ENCODE measurements at places on chromosomes 5 and 9.

- DNase-seq, result peak; percentile 19
Observed at GRCh38 chr9:33044677-33045282, 19.7 kb downstream of the DNAJA1 start.

DNA sequence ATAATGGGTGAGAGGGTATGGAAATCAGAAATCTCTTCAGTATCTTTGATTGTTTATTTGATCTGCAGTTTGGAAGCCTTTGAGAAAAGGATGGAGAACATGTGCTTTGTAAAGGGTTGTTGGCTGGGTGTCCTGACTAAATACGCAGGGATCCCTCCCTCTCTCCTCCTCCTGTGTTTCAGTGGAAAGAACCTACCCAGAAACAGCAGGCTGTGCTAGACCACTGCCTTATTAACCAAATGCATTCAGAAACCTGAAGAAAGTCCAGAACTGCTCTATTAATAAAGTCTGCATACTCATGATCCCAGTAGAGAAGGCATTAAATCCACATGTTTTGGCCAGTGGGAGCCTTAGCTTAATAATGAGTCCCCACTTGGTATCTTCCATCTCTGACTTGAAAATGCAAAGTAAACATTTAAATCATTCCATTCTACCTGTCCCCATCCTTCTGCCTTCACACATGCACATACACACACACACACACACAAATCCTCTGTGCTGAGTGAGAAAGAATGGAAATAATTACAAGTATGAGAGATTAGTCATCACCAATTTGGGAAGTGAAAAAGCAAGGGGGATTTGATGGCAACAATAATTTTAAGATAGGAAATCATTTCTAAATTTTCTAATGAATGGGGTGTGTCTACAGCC, 10.0 kb upstream of the LECT2 start:
- no peak for DNase-seq

DNA sequence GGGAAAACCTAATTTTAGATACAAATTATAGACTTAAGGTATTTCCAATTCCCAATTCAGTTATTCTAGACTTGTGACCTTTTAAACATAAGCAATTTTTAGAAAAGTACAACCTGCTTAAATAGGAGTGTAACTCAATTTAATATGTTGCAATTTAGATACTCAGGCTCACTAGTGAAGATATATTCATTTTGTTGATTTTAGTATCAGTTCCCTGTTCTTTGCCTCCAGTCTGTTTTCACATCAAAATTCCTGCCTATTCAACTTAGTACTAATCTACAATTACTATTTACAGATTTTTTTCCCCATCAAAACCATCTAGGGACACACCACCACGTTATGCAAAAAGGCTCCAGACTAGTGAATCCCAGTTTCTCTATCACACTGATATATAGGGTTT, 30.4 kb downstream of the PWWP2A start:
- DNase-seq, result no peak

DNA sequence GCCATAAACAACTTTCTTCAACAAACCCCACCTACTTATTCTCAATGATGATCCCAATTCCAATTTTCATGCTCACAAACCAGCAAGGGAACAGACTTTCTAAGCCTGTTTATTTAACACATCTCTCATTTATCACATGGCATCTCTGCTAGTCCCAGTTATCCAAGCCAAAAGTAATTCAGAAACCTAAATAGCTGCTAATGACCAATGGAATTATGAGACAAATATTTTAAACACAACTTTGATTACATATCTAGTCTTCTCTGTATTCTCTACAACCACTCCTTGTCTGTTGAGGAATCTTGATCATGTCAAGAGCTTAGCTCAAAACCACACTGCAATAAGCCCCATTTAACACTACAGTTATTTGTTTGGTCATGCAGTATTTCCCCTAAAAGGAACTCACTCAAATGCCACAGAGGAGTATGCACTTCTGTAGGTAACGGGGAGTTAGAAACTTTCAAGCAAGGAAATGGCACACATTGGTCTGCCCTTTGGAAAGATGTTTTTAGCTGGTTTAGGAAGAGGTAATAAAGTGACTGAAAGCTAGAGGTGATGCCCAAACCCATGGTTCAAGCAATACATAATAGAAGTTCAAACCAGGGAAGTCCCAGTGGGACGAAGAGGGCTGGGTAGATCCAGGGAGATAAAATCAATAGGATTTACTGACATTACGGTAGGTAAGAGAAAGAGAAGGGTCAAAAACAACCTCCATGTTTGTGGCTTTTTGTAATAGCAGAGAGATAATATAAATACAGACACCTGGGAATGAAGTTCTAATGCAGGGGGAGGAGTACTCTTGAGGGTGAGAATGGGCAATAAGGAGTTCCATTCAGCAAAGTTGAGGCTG, 42.1 kb upstream of the HTR4 start:
- DNase-seq, result no peak

DNA sequence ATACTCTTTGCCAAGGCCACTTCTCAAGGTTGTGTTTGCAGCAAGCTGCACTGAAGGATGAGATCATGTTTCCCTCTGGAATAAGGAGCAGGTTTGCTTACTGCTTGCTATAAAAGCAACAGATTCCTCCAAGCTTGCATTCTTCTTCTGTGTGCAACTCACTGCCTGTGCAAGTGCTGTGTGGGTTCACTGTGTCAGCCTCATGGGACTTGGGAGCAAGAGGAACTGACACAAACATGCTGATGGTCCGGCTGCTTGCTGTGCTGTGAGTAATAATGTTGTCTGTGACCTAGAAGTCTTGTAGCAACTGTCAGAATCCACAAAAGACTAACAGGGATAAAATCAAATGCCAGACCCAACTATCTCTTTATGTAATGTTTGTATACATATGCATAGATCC, 33.6 kb upstream of the SHC3 start:
- no peak for DNase-seq

GRCh38 chr9:126119731-126120130, 206.9 kb upstream of the MVB12B start:
- no peak for DNase-seq

DNA sequence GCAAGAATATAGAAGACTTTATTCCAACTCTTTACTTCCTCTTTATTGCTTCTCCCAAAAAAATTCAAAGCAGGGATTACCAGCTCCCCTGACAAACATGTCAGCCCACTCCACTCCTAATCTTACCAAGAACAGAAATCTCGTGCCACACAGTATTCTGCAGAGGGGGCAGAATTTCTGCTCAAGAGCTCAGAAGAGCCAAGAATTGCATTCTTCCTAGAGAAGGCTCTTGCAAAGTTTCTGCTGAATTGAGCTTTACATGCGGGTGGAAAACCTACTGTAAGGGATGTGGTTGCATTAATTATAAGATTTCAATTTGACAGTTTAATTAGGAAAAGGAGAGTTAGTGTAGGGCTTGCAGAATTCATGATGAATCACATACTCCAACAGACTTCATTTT, 428.5 kb downstream of the CETN3 start:
- no peak for DNase-seq

DNA sequence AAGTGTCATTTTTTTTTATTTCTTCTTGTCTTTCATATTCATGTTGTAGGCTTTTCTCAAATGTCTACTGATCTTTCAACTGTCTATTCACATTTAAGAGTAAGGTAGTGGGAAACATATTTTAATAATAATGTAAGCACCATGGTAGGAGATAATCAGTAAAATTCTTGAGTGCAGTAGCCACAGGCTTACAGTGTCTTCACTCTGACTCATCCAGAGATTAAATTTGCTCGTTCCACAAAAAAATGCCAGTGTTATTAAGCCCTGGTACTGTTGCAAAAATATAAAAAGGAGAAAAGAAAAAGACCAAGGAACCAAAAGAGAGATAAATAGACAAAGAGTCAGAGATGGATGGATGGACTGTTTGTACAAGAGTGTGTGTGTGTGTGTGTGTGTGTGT, 43.0 kb downstream of the PARP8 start:
- no peak for DNase-seq

- no peak for DNase-seq
Observed at GRCh38 chr5:40916226-40916625, 6.9 kb downstream of the C7 start.

DNA sequence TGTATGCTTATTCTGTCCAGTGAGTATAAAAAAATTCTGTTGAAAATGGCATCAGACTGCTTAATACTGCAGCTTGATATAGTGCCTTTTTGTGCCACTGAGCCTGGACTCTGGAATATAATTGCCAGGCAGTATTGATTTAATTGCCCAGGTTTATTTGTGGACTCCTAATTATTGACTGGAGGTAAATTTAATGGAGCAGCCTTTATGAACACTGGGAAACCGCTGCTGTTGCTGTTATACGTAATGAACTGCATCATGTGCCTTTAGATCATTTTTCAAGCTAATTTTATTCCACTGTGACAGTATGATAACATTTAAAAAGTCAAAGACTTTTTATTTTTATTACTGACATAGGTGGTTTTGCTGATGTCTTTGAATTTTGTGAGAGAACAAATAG, 90.2 kb upstream of the SH3GL2 start:
- DNase-seq, result no peak

DNA sequence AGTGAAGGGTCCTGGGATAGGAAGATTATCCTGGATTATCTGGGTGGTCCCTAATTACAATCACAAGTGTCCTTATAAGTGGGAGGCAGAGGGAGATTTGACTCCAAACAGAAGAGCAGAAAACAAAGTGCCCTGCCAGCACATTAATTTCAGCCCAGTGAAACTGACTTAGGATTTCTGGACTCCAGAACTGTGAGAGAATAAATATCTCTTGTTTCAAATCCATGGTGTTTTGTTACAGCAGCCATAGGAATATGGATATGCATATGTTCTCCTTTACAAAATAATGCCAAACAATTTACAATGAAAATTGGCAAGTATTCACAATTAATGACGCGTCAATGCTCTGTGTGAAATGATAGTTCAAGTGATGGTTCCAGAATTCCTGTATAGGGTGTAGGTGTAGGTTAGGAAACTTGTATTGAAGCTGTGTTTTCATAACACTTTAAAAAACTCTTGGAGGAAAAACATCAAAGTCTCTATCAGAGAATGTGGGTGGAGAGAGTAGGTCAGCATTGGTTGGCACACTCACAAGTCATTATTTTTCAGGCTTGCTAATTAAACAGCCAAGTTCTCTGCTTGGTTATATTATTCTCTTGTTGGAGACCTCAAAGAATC, 19.9 kb upstream of the PLPP1 start:
- DNase-seq, result no peak

- no peak for DNase-seq
Observed at GRCh38 chr9:27765266-27766072, 192.2 kb upstream of the C9orf72 start.

DNA sequence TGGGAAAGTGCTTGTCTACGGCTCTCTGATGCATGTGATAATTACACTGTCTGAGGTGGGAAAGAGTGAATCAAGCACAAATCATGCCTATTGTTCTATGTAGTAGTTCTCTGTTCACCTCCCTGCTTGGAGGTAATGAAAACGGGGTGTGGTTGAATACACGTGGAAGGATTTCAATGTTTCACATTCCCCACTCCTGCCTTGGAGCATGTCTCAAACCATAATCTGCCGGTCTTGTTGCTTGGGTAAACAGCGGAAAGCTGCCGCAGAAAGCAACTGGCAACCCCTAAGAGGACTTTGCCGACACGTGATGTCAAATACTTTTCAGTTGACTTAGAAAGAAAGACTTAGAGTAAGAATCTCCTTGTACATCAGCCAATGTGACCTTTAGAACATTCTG, 63.5 kb upstream of the MOCS2 start:
- no peak for DNase-seq

GRCh38 chr9:121661328-121661727, 9.9 kb downstream of the DAB2IP start:
- no peak for DNase-seq

DNA sequence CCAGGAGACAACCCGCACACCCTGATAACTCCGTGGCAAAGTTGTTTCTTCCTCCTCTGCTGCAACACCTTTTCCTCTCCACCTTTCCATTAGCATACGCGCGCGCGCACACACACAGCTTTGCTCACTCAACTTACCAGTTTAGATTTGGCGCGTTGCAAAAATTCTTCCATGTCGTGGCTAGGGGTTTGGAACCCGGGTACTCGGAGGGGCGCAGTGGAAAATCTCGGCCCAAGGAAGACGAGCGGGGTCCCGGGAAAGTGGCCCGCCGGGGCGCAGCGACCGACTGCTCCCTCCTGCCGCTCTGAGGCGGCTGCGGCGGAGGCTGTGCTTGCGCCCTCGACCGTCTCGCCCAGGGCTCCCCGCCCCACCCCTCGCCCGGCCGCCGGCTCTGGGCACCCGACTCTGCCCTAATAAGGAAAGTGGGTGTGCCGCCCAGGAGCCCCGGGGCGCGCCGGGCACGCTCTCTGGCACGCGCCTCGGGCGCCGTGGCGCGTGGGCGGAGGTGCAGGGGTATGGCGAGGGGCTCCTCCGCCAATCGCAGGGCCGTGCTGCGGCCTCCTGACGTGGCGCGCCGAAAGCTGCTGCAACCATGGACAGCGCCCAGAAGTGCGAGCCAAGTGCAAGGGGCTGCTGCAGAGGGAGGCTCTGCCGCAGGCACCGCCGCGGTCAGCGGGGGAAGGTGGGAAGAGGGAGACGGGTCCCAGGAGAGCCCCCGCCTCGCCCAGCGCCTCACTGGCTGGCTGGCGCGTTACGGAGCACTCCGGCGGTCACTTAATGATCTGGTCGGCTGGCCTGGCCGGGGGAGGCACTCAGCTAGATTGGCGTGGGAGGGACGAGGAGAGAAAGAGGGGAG, at the start of gene PRUNE2:
Gene PRUNE2, minus strand, starts transcription at position 324 of the 856 bp plus-strand sequence. Its CDS starts 151 bp downstream, at position 173.
- peak; percentile 93 for DNase-seq

- no peak for DNase-seq
Observed at GRCh38 chr5:43193894-43194265, 1.9 kb downstream of the NIM1K start.

DNA sequence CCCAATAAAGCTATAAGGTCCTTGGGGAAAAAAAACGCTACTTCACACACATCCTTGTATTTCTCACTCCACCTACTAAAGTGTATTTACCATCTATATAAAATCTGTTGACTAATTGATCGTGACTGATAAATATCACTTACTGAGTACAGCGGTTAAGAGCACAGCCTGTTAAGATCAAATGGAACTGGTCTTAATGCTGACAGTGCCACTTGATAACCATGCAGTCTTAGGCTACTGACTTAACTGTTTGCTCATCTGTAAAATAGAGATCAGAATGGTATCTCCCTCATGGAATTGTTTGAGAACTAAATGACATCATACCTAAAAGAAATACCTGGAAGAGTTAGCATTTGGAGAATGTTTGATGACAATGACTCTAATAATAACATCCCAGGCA, 67.5 kb downstream of the ZFAND5 start:
- DNase-seq, result no peak
